ENCODE measurements at places on chromosomes 11 and 22.

DNA sequence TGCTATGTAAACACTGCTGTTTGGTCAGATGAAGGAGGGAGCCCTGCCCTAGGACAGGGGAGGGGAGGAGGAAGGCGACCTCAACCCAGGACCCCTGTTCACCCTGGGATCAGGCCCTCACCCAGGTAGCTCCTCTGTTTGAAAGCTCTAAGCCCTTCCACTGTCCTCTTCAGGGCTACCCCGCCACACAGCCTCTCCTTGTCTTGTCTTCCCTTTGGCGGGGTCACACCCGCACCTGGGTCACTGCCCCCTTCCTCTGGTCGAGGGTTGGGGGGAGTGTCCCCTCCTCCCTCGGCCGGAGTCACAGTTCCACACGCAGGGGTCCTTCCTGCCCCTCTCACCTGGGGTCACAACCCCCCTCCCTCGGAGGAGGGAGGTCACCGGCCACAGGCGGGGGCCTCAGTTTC, 463 bp upstream of the PTPMT1 start:
- no peak for DNase-seq

GRCh38 chr11:17382046-17382728, 6.3 kb downstream of the KCNJ11 start:
- no peak for DNase-seq

GRCh38 chr11:108512708-108513107, 14.5 kb upstream of the POGLUT3 start:
- DNase-seq: no peak

- DNase-seq: no peak
Measured at GRCh38 chr11:58562375-58562800, 13.3 kb downstream of the LPXN start.

GRCh38 chr22:50088096-50088495, 1.7 kb upstream of the MOV10L1 start:
- no peak for DNase-seq

DNA sequence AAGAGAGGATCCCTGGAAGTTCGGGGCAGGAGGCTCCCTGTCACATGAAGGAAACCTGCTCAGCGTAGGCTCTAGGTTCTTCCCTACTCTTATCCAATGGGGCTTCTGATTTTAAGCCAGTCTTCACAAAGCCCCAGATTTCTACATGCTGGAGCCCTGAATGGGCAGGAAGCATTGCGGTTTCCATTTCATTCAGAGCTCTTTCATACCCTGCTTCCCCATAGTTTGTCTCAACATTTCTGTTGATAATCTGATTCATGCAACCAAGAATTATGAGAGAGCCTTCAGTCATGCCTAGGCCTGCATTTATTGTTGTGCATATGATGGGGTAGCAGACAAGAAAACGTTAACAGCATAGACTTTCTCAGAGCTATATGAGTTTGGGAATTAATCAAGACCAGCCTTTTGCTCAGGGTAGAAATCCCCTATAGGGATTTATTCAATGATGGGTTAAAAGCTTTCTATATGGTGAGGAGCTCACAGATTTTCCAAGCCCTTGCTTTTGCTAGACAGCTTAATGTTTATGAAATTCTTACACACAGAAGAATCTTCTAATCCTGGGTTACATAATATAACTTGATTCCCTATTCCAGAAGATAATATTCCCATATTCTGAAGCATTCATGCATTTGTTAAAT, 15.9 kb downstream of the OR51B4 start:
- DNase-seq: no peak

DNA sequence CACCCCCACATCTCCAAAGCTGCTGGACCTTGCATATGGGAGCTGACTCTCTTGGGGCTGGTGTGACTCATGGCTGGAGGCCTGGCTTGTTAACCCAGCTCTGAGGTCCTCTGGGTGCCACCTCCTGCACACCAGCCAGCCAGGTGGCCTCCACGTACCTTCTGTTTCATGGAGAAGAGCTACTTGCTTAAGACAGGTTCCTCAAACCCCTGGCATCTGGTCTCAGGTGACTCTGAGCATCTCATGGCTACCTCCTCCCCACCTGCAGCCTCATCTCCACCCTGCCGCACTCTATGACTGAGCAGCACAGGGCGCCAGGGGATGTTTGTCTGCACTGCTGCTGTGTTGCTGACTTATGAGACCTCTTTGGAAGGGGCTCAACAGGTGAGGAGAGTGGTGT, 55.7 kb downstream of the BCR start:
- no peak for DNase-seq

GRCh38 chr11:2551131-2551530, 106.3 kb downstream of the KCNQ1 start:
- no peak for DNase-seq

DNA sequence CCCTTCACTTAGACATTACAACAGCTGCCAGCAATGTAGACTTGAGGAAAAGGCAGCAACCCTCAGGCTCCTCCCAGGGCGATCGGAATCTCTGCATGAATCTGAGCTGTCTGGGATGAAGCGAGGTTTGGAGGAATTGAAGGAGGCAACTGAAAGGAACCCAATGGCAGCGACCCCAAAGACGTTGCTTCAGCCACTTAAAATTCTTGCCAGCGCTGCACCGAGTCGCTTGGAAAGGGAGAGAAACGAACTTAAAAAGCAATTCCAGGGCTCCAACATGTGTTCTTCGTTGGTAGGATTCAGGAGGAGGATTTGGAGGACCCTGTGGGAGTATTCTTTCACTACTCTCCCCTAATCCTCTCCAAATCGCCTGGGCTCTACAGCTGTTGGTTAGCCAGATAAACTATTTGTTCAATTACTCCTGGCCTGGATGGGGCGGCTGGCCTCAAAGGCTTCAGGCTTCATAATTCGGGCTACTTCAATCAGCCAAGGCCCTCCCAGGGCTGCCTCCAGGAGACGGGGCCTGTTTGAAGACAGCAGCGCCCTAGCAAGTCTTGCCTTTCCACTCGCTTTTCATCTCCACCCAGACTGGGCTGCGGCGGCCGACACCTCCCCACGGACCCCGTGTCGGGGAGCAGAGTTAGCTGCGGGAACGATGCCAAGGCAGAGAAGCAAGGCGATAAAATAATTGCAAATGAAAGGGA, 72.4 kb upstream of the TMEM45B start:
- no peak for DNase-seq

- no peak for DNase-seq
Measured at GRCh38 chr22:50544746-50545253, 899 bp upstream of the KLHDC7B start.

GRCh38 chr11:41435531-41435930, 23.9 kb downstream of the LRRC4C start:
- DNase-seq: no peak

DNA sequence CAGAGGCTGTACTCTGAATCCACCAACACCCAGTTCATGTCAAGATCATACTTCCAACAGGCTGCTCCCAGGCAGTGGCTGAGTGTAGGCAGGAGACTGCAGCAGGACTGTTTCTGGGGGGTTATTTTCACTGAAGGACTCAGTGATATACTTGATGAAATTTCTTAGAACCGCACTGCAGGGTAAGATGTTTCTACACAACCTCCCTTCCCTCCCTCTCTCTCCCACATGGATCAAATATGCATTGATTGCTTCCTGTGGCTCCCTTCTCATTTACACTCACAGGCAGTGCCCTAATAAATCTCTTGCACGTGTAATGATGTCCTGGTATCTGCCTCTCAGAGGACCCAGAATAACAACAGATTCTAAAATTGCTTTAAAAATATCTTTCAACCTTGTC, 251.3 kb upstream of the CCDC179 start:
- no peak for DNase-seq

GRCh38 chr22:35357883-35358621, 22.8 kb upstream of the HMOX1 start:
- DNase-seq: no peak

DNA sequence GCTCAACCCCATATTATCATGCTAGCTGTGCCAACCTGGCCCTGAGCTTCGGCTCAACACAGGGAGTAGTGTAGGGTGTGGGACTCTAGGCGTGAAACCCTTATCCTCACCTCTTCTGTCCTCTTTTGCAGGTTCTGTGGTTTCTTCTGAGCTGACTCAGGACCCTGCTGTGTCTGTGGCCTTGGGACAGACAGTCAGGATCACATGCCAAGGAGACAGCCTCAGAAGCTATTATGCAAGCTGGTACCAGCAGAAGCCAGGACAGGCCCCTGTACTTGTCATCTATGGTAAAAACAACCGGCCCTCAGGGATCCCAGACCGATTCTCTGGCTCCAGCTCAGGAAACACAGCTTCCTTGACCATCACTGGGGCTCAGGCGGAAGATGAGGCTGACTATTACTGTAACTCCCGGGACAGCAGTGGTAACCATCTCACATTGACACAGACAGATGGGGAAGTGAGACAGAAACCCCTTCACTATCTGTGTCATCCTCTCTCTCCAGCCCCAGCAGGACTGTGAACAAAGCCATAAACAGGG, 76.4 kb downstream of the GGTLC2 start:
- no peak for DNase-seq

- DNase-seq: peak; percentile 42
Measured at GRCh38 chr11:3037040-3037944, 19.9 kb downstream of the CARS1 start.

- DNase-seq: peak; percentile 41
Measured at GRCh38 chr11:45803971-45804760, 783 bp upstream of the SLC35C1 start.

DNA sequence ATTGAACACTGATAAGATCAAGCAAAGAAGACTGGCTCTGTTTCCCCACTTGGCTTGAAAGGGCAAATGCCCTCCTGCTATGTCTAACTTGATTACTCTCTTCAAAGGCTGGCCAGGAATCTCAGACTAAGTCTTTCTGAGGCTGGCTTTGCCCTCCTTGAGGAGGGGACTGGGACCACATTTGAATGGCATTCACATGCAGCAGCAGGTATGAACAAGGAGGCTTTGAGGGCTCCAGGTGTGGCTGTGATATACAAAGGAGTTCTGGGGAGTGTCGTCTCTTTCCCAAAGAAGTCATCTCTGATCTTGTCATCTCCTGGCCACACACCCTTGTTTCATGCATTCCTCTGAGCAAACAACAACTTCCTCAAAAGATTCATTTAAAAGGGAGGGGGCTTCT, 130.8 kb downstream of the ARL14EP start:
- DNase-seq: no peak

GRCh38 chr11:112017538-112017937, 7.7 kb upstream of the DLAT start:
- DNase-seq: no peak

DNA sequence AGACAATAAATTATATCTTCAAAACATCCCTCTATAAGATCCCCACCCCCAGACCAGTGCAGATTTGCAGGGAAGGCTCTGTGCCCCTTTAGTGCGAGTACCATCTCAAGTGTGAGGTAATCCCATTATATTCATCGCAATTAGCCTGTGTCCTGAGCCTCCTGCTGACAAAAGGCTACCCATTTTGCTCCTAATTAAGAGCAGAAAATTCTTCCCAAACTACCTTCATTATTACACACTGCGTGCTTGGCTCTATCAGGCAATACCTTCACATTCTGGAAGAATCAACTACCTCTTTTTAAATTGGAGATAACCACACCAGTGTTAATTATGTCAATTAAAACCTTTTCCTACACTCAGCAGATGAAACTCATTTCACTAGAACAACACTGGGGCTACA, 1133.4 kb upstream of the CCDC90B start:
- no peak for DNase-seq

GRCh38 chr11:20610825-20611224, 11.4 kb downstream of the SLC6A5 start:
- DNase-seq: no peak

DNA sequence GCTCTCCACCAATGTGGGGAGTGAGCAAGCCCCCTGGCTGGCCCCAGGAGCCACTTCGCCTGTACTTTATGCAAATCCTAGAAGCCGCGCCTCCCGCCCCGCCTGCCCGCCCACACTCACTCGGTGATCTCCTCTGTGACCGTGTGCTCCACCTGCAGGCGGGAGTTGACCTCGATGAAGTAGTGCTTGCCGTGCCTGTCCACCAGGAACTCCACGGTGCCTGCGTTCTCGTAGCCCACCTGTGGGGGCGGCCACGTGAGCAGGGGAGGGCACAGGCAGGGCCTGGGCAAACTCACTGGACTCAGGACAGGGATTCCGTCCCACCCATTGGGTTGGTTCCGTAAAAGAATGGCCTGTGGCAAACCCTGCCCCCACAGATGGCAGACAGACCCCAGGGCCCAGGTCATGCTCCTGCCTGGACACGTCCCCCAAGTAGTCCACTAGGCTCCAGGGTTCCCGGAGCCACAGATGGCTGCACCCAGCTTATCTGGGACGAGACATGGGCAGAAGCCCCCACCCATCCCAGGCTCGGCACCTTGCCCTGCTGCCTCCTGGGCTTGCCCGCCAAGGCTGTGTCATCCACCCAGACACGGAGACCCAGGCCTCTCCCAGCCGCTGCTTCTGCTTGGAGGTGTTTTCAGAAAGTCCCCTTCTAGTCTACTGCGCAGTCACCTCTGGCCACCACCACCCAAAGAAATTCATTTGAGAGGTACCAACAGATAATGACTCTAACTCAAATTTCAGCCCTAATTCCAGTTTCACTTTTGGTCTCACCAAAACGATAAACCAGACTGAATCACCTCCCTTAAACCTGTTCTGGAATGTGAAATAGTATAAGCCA, 12.1 kb downstream of the LRFN4 start:
- peak; percentile 52 for DNase-seq

DNA sequence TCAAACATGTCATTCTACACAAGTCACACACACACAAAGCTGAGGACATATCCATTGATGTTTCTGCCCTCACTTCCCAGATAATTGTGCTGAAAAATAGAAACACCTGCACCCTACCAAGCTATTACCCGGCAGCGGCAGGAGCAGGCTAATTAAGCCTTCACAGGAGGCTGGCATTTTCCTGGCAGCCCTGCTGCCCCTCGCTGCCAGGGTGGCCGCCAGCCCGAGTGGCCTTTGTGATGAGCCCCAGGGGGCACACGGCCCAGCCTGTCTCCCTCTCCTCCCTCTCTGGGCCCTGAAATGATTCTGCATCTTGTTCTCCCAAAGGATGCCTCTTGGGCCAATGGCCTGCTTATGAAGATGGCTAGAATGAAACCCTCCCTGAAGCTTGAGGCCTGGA, 76.2 kb upstream of the TP53I11 start:
- DNase-seq: no peak

DNA sequence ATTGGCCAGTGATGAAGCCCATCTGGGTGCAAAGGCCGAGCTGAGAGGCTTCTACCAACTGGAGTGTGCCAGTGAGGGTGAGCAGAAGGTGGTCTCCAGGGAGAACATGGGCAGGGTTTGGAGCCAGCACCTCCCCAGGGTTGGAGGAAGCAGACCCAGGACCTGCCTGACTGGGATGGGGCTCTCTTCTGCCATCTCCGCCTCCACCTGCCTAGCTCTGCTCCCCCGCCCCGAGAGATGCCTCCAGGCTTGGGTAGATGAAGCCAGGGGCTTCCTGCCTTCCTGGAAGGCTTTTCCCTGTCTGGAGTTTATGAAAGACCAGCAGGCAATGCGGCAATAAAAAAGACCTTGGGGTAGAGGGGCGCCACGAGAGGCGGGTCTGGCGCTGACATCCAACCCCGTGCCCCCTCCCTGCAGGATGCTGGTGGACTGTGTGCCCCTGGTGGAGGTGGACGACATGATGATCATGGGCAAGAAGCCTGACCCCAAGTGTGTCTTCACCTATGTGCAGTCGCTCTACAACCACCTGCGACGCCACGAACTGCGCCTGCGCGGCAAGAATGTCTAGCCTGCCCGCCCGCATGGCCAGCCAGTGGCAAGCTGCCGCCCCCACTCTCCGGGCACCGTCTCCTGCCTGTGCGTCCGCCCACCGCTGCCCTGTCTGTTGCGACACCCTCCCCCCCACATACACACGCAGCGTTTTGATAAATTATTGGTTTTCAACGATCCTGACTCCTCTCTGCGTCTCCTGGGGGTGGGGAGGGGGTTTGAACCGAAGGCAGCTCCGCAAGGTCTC, 3.3 kb downstream of the SELENOM start:
- no peak for DNase-seq
